Renal pelvis (tissue), 12 donors: ENCODE measurements at places on chromosomes 1 and 21.
A peak's percentile ranks its signal among the peaks of the same experiment; 100 is the strongest.

DNA sequence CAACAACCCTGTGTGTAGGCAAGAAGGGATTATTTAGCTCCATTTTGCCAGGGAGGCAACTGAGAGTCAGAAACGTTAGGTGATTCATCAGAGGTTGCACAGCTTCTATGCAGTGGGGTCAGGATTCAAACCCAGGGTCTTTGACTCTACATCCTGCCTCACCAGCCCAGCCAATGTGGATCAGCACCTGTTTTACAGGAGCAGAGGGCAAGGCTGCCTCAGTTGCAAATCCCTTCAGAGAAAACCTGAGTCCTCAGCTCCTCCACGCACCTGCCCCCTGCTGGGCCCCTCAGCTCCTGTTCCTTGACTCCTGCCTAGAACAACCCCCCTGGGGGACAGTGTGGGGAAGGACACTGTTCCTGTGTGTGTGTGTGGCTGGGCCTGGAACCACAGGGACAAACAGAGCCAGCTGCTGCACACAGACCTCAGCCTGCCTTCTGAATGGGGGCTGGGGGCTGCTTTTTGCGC is 61.6 kb downstream of the LRRN2 start:
- DNase-seq, result no peak

DNA sequence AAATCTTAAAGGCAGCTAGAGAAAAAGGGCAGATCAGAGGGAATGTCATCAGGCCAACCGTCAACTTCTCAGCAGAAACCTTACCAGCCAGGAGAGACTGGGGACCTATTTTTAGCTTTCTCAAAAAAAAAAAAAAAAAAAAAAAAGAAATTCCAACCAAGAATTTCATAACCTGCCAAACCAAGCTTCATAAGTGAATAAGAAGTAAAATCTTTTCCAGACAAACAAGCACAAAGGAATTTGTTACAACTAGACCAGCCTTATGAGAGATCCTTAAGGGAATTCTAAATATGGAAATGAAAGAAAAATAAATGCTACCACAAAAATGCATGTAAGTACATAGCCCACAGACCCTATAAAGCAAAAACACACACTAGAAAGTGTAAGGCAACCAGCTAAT is 267.7 kb downstream of the AKT3 start:
- DNase-seq, result no peak

GRCh38 chr1:91065337-91065736 is 43.5 kb upstream of the ZNF644 start:
- DNase-seq, result no peak

- DNase-seq, result no peak
Measured at GRCh38 chr1:202216691-202217090, 23.1 kb downstream of the LGR6 start.

- DNase-seq, result no peak
Measured at GRCh38 chr1:81847063-81847462, 46.3 kb downstream of the ADGRL2 start.

DNA sequence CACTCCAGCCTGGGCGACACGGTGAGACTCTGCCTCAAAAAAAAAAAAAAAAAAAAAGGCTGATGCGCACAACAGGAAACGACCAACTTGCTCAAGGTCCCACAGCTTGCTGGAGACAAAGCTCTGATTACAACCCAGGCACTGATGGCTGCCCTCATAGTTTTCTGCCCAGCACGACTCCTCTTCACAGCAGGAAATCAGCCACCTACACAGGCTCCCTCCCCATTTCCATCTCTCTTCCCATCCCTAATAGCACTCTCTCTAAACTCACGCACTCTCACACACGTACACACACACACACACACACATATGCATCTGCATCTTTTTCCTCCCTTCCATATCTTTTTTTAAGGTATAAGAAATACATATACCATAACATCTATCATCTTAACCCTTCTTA is 153.5 kb upstream of the SOD1 start:
- no peak for DNase-seq

DNA sequence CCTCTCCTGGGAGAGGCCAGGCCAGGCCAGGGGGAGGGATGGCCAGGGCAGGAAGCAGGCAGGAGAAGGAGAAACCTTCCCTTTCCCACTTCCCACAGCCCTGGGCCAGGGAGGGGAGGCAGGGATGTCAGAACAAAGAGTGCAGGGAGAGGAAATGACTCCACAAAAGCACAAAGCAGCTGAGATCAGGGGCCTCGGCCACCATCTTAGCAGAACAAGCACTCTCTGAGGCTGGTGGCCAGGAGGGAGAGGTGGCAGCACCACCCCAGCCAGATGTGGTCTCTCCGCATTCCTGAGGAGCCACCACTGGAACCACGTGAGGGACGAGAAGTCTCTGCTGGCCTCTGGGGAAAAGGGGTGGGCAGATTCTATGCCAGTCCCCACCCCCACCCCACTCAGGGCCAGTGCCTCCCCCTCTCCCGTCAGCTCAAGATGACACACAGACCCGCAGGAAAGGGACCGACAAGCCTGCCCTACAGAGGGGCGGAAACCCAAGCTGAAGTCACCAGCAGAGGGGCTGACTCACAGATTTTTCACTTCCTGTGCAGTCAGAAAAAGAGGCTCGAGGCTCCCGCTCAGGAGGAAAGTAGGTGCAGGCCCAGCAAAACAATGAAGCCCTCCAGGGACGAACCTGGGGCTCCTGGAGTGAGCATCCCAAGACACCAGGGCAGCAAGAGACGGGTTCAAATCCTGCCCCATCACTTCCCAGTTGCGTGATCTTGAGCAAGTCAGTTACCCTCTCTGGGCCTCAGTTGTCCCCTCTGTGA is 24.1 kb upstream of the ALDH4A1 start:
- no peak for DNase-seq

- DNase-seq, result no peak
Measured at GRCh38 chr1:87963556-87963955, 634.9 kb downstream of the LMO4 start.

DNA sequence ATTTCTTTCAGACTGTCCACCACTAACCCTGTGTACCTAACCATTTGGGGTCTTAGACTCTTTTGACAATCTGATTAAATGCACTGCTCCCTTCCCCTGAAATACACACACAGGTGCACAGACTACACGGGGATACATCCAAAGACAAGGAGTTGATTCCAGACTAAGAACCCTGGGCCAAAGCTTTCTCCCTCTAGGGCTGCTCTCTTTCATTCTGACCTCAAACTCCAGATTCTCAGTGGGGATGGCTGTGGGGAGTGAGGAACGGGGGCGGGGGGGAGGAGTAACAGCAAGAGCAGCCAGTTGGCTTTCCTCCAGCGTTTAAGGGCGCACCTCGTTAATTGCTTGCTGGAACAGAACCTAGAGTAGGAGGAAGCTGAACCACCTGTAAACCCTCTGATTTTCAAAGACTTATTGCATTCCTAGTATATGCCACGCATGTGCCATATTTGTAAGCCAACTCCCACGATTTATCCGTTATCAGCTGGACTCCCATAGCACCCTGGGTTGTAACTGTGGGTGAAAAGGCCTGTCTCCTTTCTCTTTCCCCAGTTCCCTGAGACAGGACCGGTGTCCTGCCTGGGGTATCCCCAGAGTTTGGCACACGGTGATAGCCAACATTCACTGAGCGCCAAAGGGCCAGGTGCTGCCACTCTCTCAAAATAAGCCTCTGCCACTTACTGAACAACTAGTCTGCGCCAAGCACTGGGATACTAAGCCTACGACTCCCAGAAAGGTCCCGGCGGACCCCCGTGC is 920 bp downstream of the MTHFR start:
- DNase-seq, result no peak

DNA sequence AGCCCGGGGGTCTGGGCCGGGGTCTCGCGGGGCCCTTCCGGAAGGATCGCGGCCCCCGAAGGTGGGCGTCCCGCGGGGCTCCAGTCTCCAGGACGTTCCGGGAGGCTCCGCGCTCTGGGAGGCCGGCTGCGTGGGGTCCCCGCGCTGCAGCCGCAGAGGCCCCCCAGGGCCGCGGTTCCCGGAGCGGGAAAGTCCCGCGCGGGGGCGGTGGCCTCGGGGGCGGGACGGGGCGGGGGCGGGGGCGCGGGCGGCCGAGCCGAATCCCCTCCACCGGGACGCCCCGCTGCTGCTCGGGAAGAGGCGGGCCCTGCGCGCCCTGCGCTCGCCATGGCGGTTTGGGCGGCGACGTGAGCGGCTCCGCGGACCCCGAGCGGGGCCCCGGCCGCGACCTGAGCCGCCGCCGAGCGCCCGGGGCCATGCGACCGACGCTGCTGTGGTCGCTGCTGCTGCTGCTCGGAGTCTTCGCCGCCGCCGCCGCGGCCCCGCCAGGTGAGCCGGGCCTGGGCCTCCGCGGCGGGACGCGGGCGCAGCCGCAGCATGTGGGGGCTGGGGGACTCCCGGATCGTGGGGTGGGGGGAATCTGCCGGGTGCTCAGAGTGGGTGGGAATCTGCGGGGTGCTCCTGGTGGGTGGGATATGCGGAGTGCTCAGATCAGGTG is at the start of gene IFNGR2:
TSS of gene IFNGR2 (plus strand) at position 286 of the 658 bp plus-strand sequence. CDS start at position 417, 131 bp downstream.
- DNase-seq, result no peak

DNA sequence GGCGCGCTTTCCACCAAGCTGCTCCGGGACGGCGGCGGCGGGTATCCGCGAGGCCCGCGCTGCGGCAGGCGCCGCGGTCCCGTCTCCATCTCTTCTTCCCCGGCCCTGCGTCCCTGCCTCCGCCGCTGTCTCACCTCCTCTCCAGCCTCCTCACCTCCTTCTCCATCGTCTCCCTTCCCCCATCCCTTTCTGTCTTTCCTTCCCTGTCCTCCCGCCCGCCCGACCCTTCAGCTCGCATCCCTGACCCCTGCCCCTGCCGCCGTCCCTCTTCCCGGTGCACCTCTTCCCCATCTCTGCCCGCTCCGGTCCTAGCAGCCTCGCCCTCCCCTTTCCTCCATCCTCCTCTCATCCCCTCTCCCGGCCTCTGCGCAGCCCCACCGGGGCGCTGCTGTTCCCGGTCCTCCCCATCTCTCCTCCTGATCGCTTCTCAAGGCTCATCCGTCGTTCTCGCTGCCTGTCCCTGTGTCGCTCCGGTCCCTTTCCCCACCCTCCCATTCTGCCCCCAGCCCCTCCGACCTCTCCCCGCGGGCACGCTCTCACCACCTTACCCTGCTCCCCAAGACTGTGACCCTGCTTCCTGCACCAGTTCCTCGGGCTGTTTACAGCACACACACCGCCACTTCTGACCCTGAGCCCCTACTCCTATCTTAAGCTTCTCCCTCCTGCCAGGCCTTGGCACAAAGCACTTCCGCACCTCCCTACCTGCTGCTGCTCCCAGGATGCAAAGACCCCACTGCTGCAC is 760 bp upstream of the NPHP4 start:
- DNase-seq, result no peak

GRCh38 chr1:187629075-187629474 is 800.3 kb downstream of the PLA2G4A start:
- no peak for DNase-seq

GRCh38 chr1:210377731-210378333 is 49.1 kb downstream of the HHAT start:
- DNase-seq, result no peak

- no peak for DNase-seq
Measured at GRCh38 chr1:212977781-212978645, 27.7 kb downstream of the VASH2 start.

DNA sequence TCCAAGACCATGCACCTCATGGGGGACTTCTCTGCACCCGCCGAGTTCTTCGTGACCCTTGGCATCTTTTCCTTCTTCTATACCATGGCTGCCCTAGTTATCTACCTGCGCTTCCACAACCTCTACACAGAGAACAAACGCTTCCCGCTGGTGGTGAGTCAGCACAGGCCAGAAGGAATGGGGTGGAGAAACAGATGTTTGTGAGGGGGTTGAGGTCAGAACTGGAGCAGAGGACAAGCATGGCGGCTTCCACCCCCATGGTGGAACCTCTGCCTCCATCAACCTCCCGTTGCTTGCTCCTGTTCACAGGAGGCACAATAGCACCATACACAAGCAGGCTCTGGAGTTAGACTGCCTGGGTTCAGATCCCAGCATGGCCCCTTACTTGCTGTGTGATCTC is 6.9 kb upstream of the ATXN7L2 start:
- DNase-seq, result no peak

DNA sequence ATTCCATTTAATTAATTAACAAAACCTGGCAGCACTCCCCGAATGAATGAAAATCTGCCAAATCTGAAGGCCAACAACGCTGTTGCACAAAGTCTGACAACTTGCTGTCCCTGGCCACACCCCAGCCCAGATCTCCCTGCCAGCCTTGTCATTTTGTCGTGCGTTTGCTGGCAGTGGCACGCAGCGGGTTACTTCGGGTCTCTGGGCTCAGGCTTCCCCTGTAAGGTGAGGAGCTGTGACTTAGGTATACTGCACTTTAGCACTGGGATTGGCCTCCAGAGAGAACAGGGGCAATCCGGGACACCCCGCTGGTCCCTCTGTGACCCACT is 34.3 kb upstream of the SIM2 start:
- DNase-seq, result no peak

GRCh38 chr1:189312499-189312898 is 1165.2 kb downstream of the BRINP3 start:
- DNase-seq, result no peak

DNA sequence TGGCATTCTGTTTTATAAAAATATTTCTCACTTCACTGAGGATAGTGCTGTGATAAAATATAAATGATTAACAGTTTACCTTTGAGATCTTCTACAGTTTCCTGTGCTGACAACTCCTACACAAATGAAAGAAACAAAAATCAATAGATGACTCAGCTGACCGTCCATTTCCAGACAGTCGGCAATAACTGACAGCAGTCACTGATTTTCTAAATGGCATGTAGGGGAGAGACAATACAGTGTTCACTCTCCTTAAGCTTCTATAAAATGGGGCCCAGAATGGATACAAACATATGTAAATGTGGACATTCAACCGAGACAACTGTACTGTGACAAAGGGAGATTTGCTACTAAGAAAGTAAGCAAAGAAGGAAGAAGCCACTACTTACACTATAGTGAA is 34.3 kb downstream of the PCNX2 start:
- DNase-seq, result no peak

DNA sequence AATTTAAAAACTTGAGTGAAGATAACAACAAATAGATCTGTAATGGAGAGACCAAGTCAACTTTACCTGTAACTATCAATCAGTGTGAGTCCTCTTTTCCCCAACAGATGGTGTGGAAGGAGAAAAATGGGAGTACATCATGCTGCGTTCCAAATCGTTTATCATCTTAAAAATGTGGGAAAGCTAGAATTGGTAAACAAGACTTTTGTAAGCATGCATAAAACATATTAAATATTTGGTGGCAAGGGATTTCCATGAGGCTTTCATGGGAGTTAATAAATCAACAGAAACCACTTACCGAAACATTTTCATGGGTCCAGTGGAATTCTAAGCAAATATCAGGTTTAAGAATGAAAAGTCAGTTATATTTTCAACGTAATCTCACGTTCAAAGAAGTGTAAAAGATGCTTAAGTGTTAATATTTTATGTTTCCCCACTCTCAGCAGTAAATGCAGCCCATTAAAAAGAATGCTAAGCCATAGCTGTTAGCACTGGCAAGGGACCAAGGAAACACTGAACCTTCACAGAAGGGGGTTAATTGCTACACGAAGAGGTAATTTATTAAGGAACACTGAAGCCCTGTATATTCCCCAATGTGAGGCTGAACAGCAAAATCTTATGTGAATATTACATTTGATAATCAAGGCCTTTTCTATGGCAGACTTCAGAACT is 117.0 kb downstream of the ZC3H11B start:
- DNase-seq, result peak; percentile 26
